ENCODE measurements at places on chromosomes 3 and 15. TPM values are rescaled to one million over a fixed set of nuclear protein-coding genes. Genes with fewer than 3 reads are reported as not detected.

Gene MOBP
- not detected for total RNA-seq

Gene GPR27
- total RNA-seq, result 2.0 TPM

Gene CRTC3
- total RNA-seq, result 28.2 TPM

DNA sequence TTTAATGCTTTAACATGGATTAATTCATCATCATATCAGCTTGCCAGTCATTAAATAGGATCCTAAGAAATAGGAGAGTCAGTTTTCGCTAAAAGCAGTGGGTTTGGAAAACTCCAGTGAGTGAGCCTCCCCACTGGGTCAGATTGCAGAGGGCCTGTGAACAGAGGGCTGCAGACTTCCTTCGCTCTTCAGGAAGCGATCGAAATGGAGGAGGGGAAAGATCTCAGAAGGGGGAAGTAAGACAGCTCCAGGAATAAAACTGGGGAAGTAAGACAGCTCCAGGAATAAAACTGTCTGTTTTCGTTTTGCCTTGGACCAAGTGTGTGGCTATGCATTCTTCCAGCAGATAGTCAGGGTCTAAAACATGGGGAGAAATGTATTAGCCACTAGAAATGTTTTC lies 124.8 kb upstream of the C15orf61 start:
- DNase-seq, result no peak

- no peak for DNase-seq
These were observed 517 bp downstream of the FBN1 start for GRCh38 chr15:48644827-48645557.

GRCh38 chr3:45123030-45123429 lies 23.1 kb downstream of the CDCP1 start:
- no peak for DNase-seq

- DNase-seq, result no peak
These were observed 104.3 kb upstream of the MRPS22 start for GRCh38 chr3:139239550-139239949.

DNA sequence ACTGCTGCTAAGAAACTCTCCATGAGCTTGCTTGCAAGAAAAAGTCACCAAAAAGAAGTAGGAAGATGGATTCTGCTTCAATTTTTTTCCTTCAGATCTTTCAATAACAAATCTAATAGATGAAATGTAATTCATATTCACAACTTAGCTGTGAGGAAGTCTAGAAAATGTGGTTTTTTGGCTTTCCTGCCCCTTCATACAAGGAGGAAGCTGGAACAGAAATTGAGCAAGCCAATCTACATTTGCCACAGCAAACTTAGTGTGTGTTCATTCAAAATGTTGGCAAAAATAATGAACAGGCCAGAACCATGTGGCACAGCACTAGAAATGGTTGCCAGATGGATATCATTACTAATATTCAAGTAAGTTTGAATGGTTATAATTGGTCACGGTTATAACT lies 93.2 kb upstream of the NEDD4 start:
- DNase-seq, result no peak

DNA sequence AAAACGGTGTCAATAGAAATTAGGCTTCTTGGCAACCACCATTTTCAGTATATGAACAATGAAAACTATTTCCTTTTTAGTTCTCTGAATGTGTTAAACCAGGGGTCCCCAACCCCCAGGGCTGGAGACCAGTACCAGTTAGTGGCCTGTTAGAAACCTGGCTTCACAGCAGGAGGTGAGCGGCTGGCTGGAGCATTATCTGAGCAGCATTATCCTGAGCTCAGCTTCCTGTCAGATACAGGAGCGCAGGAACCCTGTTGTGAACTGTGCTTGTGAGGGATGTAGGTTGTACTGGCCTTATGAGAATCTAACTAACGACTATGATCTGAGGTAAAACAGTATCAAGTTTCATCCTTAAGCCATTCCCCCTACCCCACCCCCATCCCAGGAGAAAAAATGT lies 328.7 kb downstream of the ZBBX start:
- DNase-seq, result no peak

DNA sequence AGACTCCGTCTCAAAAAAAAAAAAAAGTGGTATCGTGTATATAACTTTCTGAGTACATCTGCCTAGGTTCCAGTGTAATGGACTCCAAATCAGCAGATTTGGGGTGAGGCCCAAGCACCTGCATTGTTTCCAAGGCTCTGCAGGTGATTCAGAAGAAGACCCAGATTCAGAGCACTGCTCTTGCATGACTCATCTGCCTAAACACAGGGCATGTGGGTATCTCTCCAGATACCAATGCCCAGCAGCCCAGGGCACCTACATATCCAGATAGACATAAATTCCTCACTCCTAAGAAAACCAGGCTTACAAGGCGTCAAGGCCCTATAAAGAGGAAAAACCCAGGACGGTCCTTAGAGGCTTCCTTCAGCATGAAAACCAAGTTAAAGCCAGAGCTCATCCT lies 24.3 kb downstream of the NDUFAF1 start:
- DNase-seq, result no peak

- DNase-seq, result no peak
These were observed 226.8 kb downstream of the DTWD1 start for GRCh38 chr15:49847423-49848281.

- DNase-seq, result no peak
These were observed 72.7 kb downstream of the DHX36 start for GRCh38 chr3:154251610-154252009.

Gene CACNA1D
- 0.51 TPM for total RNA-seq

- no peak for DNase-seq
These were observed 12.4 kb downstream of the TF start for GRCh38 chr3:133758568-133758928.

- no peak for DNase-seq
These were observed 270.4 kb downstream of the OCA2 start for GRCh38 chr15:27828746-27829145.

Gene MESP1
- 3.1 TPM for total RNA-seq

Gene TRPC1
- total RNA-seq, result 0.54 TPM

DNA sequence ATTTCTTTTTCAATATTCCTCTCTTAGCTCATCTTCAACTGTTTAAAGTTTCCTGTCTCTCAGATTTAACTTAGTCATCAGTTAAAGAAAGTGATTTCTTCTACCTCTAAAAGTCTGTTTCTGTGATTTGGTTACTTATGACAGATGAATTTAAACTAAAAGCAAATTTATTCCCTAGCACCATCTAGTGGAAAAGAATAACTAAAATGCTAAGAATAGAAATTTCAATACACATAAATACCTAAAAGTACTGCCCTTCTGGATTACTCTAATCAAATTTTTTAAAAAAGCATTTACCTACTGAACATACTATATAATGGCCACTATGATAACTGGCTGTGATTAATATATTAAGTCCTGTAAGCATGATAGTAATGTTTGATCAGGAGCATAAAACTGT lies 14.0 kb upstream of the ZCWPW2 start:
- DNase-seq, result no peak

Gene GPR156
- 0.10 TPM for total RNA-seq

GRCh38 chr3:38260474-38260873 lies 5.1 kb upstream of the SLC22A13 start:
- DNase-seq, result no peak

DNA sequence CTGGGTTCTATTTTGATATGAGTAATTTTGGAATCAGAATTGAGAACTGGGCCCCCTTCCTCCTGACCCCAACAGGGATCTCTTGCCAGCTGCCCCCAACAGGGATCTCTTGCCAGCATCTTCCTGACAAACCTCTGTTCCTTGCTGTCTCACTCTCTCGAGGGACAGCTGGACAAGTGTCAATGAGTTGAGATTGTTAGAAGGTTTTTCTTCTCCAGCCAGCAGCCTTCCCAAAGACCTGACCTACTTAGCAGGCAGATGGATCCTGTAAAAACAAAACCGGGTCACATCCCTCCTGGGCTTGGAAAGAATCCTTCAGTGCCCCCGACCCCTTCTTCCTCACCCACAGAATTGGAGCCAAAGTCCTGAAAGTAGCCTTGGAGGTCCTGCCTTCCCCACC lies 21.6 kb downstream of the LIMD1 start:
- no peak for DNase-seq

DNA sequence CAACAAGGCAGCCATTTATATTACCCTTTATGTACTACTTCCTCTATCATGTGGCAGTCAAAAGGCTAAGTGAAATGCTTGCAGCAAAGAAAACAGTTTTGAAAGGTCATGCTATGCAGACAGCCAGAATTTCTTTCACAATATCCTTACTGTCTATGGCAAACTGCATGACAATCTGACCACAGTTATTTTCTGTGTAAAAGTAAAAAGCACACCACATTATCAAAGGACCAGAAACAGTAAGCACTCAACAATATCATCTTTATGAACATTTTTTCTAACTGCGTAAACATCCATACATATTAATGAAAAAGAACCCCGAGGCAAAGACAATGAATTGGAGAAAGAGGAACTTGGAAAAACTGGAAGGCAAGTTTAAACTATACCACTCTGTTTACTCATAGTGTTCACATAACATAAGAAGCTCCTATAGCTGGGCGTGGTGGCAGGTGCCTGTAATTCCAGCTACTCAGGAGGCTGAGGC lies 47.9 kb downstream of the PIK3CB start:
- DNase-seq, result no peak

DNA sequence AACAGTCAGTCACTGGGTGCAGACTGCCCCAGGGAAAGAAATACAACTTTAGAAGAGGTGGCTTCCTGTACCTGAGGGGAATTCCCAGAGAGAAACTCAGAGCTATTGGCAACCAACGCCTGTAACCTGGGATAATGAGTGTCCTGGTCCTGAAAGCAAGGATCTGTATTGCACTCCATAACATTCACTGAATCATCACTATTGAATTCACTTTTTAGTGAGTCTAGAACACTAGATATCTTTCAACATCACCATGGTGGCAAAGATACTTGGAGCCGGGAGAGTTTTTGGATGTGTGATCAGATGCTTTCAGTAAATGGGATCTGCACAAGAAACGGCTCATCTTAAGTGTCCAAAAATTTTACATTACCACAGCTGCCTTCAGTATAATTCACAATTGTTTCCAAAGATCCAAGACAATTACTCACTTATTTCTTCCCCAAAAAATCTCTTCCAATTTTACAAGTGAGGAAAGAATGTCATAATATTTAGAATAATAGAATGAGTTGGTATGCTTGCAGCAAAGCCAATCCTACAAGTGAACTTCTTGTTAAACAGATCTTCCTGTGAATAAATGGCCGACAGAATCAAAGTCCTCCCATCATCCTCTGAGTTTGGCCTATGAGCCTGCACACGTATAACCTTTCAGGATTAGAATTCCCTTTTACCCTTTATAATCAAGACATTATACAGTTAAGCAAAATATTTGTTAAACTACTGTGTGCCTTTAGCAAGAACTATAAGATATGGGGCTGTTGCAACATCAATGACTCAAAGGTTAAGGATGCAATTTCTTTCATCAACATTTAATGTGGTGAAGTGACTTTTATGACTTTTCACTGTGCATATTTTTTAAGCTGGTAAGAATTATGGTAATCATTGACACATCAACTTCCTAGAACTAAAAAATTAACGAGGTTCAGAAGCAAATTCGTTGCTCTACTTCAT lies 243.3 kb upstream of the COL8A1 start:
- no peak for DNase-seq

Gene ADCY5
- 0.05 TPM for total RNA-seq

GRCh38 chr15:50884540-50884939 lies 23.9 kb upstream of the AP4E1 start:
- DNase-seq, result no peak

GRCh38 chr3:182238126-182238525 lies 526.4 kb downstream of the SOX2 start:
- no peak for DNase-seq

- DNase-seq, result no peak
These were observed 34.6 kb upstream of the CMSS1 start for GRCh38 chr3:99783011-99783573.

DNA sequence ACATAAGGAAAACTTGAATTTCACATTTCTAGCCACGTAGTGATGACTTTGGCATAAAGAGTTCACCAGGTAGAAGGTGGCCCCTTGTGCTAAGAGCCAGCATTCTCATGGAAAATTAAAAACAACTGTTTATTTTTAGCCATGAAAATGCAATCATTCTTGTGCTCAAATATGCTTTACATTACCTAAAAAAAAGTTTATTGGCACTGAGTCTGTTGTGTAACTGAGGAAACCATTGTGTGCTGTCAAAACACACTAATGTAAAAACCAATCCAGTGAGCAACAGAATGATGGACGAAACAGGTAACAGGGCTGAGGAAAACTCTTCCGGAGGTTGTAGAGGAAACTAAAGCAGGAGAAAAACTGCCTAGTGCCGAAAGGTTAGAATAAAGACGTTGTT lies 287.0 kb upstream of the TMC3 start:
- no peak for DNase-seq

DNA sequence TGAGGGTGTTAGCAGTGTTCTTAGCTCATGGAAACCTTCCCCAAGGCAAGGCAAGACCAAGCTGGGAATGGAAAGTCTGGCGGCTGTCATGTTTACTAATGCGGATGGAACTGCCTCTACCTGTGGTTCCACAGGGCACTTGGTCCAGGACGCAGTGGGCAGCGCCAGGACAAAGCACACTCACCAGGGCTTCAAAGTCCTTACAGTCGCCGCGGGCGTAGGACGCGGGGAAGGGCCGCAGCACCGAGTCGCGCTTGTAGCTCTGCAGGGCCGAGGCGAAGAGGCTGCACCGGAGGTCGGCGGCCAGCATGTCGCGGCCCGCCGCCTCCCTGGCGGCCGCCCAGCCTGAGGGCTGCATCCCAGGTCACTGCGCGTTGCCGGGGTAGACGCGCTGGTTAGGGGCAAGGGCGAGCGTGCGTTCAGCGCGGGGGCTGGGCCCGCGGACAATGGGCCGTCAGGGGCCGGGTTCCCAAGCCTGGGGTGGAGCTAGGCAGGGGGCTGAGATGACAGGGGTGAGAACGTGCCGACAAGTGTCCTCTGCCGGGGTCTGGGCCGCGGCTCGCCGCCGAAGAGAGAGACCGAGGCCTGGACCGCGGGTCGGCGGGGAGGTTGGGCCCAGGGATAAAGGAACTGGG lies 497 bp downstream of the PARP16 start:
- no peak for DNase-seq

DNA sequence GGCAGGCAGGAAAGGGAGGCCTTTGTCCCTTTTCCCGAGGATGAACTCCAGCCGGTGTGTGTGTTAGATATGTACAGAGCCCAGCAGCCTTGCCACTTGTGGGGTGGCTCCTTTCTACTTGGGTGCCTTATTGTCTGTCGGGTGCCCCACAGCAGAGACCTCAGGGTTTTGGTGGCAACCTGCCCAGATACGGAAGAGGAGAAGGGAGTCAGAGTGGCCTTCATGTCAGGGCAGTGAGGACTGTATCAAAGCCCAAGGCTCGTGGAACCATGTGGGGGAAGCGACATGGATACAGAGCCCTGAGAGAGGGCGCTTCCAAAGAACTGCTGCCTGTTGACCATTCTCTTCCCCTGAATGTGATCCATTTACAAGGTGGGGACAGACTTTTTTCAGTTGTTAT lies 166.2 kb downstream of the SLCO3A1 start:
- DNase-seq, result no peak

Gene SLC38A3
- 0.08 TPM for total RNA-seq

Gene GOLGA6C
- total RNA-seq, result not detected
